NCI-H345 (cell line): ENCODE measurements at places on chromosomes 5 and 9.

DNA sequence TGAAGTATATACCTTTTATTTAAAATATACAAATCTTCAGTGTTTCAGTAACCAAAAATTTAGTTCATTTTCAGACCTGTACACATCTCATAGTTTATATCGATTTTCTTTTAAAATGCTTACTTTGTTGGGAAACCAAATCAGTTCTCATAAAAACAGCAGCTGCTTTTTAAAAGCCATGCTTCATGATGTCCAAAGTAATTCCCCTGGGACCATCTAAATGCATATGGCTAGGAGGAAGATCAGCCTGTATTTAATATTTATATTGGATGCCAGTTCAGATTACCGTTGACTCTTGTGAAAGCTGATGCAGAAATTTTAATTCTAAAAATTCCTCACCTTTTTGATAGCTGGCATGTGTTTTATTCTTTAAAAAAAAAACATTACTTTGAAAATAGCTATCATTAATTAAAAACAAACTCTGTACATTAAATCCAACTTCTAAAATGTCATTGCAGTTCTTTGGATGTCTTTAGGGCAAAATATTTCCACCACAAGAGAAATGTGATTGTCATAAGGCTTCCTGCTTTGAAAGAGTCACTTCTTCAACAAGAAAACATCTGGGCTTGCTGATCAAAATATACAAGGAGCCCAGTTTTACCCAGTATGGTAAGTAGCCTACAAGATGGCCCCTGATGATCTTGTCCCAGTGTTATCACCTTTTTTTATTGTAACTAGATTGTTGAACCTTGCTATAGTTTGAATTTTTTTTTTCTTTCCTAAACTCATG is 1242.9 kb upstream of the CDH6 start:
- no peak for DNase-seq

DNA sequence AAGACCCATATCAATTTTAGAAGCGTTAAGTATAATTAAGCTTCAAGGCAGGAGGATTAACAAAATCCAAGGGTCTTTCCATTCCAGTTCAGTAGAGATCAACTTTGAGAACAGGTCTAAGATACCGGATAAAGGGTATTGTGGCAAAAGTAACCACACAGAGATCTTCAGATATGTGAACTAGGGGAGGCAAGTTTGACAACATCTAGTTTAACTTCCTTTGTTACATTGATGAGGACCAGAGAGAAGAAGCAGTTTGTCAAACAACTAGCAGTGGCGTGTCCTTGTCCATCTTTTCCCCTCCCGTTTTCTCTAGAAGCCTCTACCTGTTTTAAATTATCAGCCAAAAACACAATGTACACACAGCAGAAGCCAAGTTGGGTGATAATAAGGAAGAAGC is 8.6 kb downstream of the SLC36A2 start:
- DNase-seq, result no peak

DNA sequence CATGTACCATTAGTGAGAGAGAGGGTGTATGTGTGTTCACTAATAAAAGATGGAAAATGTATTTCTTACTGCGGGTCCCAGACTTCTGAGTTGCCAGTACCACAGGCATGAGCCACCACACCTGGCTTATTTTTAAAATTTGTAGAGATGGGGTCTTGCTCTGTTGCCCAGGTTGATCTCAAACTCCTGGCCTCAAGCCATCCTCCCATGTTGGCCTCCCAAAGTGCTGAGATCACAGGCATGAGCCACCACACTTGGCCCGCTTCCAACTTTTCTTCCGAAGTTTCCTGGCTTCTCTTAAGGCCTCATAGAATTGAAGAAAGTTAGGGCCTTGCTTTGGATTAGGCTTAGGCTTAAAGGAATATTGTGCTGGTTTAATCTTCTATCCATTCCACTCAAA is 40.4 kb upstream of the F2RL2 start:
- DNase-seq, result no peak

DNA sequence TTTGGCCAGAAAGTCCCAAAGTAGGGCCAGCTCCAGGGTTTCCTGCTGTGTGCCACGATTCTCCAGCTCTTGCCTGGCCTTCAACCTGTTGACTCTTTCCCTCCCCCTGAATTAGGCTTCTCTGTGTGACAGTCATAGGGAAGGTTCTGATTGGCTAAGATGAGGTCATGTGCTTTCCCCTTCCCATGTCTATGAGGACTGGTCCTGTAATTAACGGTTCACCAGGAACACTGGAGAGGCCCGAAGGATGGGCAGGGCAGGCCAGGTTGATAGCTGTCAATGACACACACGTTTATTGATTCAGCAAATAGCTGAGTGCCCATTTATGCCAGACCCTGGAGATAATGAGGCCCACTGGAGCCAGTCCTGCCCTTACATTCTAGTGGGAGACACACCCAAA is 9.0 kb upstream of the PRR7 start:
- no peak for DNase-seq

- no peak for DNase-seq
Measured at GRCh38 chr5:95857185-95857945, 34.8 kb upstream of the GLRX start.

DNA sequence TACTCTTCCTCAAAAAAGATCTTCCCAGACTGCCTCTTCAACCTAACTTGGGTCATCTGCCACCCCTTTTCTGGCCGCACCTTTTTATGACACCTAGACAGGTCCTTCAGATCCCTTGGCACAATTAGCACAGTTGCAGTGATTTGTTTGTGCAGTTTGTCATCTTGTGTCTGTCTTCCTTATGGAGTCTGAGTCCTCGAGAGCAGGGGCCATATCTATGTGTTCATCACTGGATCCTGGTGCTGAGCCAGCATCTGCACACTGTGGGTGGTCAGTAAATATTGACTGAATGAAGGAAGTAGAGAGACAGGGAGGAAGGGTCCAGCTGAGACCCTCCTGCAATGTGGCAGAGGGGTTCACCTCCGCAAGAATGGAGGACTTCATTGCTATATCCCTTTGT is 14.4 kb downstream of the ERGIC1 start:
- DNase-seq, result no peak

DNA sequence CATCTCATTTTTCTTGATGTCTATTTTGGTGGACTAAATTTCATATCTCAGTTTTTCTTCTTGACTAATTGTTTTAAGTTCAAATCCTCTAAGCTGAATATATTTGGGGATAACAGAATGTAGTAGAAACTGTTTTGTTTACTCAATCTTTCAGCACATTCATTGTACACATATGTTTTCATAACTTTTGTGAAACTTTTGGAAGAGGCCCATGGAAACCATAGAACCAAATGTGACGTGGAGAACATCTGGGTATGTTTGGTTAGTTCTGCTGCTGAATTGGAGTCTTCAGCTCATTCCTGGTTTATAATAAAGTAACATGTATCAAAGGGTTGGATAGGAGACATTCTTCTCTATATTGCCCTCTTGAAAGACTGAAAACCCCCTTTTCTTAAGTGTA is 88.4 kb downstream of the CCDC171 start:
- no peak for DNase-seq

GRCh38 chr5:8923526-8923925 is 622.3 kb downstream of the SEMA5A start:
- DNase-seq, result no peak

- DNase-seq, result no peak
Measured at GRCh38 chr5:174071484-174071883, 26.0 kb downstream of the NSG2 start.

DNA sequence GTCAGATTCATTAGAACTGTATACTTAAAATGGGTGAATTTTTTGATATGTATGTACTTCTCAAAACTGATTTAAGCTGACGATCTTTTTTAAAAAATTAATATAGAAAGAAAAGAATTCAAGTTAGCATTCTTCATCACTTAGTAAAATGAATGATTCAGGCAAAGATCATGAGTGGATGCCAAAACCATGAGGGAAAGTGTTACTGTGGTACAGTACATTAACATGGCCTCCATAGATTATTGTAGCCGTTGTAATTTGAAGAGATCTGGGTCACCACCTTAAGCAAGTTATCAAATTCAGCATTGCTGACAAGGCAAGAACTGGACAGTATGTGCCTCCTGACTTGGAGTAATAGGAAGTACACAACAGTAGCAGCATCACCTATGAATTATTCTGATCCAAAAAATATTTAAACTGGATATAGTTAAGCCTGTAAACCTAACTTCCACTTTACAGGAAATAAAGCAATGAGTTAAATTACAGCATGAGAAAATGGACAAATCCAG is 29.7 kb downstream of the C9orf85 start:
- DNase-seq, result no peak

- DNase-seq, result no peak
Measured at GRCh38 chr9:128375865-128376264, 4.7 kb downstream of the URM1 start.

- DNase-seq, result peak; percentile 13
Measured at GRCh38 chr5:62354028-62354874, 48.2 kb downstream of the KIF2A start.

GRCh38 chr5:169695919-169696490 is 58.9 kb downstream of the DOCK2 start:
- DNase-seq, result no peak

DNA sequence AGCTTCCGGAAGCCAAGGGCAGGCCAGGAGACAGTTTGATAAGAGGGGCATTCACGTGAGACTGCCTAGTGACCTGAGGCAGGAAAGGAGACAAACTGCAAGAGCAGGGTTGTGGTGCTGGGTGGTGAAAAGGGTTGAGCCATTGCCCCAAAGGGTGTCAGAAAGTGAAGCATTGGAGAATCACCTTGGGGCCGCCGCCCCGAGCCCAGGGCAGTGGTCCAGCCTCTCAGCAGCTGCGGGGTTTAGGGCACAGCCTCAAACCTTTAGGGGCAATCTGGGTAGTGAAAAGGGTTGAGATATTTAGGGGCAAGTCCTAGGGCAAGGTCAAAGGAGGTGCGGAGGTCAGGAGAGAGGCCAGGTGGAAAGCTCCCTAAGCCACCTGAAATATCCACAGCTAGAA is 10.4 kb upstream of the ANKRD33B start:
- DNase-seq, result no peak
